ENCODE measurements at places on chromosomes 6 and 20. TPM values are rescaled to one million over a fixed set of nuclear protein-coding genes. Genes with fewer than 3 reads are reported as not detected.

DNA sequence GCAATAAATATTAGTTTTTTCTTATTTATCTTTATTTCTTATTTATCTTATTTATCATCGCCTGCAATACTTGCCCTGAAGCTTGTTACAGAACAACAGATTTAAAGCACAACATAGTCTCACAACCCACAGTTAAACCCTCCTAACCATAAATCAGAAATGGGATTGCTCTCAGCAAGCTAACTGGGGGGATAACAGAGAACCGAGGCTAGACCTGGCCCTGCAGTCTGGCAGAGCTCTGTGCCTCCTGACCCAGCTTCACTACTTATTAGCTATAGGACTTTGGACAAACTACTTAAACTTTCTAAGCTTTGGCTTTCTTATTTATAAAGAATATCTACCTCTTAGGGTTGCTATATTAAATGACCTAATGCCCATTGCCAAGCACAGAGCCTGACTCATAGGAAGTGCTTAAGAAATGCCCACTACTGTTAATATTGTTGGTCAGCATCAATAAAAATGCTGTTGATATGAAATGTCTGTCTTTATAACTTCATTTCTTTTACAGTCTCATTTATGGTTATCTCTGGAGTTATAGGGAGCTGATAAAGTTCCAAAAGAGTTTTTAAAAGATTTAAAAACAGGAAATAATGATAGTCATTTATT lies 87.9 kb upstream of the BEND6 start:
- no peak for DNase-seq

- peak; percentile 68 for DNase-seq
These were observed 241.0 kb downstream of the DLL1 start for GRCh38 chr6:170049641-170050561.

- DNase-seq: no peak
These were observed 456.2 kb downstream of the CDC5L start for GRCh38 chr6:44843734-44844133.

The LPA gene
- 1.4 TPM for total RNA-seq
